AG10803 (cell line): ENCODE measurements at places on chromosomes 7 and 10.

GRCh38 chr10:52951824-52952223, 179.2 kb upstream of the MBL2 start:
- no peak for DNase-seq

GRCh38 chr10:110437761-110438341, 59.9 kb upstream of the DUSP5 start:
- DNase-seq = no peak

- no peak for DNase-seq
Observed at GRCh38 chr7:106062521-106062931, 49.6 kb downstream of the SYPL1 start.

GRCh38 chr10:132301371-132302330, 6.1 kb downstream of the STK32C start:
- DNase-seq = no peak

- no peak for DNase-seq
Observed at GRCh38 chr7:151306374-151306773, 35.2 kb upstream of the NUB1 start.

GRCh38 chr10:30036341-30036740, 23.0 kb downstream of the JCAD start:
- DNase-seq = peak; percentile 61

DNA sequence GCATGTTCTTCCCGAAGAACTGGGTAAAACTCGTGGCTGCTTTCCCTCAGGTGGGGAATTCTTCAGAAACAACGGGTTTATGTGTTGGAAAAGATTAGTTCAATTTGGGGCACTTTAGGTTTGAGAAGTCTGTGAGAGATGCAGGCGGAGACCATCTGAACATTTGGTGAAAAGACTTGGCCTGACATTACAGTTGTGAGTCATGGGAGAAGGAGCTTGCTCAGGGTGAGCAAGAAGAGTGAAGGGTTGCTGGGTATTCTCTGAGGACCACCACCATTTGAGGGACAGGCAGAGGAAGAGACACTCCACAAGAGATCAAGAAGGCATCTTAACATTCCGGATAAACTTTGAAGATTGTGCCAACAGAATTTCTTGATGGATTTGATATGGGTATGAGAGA, 88.6 kb downstream of the PODXL start:
- DNase-seq = no peak

DNA sequence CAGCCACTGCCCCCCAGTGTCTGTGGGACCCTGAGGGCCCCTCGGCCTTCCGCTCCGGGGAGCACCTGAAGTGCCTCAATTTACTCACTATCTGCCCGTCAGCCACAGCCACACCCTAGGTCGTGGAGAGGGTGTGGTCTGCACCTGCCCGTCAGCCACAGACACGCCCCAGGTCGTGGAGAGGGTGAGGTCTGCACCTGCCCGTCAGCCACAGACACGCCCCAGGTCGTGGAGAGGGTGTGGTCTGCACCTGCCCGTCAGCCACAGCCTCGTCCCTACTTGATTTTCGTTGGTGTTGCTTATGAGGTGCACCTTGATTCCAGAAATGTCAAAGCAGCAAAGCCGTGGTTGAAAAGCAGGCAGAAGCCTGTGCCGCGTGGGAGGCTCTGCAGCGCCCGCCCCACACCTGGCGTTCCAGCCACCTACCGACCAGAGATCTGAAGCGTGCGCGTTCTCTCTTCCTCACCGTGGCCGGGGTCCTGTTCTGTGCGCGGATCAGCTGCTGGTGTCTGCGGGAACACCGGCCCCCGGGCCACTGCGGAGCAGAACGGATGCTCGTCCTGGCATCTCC, 101.6 kb downstream of the DYNC2I1 start:
- DNase-seq = no peak

GRCh38 chr10:60187691-60188090, 202.0 kb downstream of the ANK3 start:
- no peak for DNase-seq

DNA sequence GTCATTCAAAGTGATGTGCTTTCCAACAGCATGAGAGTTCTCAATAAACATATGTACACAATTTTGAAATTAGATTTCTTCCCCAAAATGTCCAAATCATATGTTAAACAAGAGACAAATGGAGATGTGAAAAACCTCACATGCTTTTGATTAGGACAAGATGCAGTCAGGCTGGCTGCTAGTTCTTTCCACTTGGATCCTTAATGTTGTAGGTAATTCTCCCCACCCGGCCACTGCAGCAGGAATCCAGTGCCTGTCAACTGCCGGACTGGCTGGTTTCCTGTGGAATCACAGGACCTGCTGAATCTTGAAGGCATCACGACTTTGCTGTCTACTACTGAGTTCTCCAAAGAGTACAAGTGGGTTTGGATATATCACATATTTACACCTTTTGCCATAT, 138.6 kb upstream of the AKR1E2 start:
- peak; percentile 40 for DNase-seq

GRCh38 chr7:100137851-100138760, 10.6 kb upstream of the LAMTOR4 start:
- DNase-seq = no peak

GRCh38 chr7:1567896-1568510, 1.8 kb downstream of the PSMG3 start:
- peak; percentile 83 for DNase-seq
